ENCODE measurements at places on chromosomes 2 and 18. TPM values are rescaled to one million over a fixed set of nuclear protein-coding genes. Genes with fewer than 3 reads are reported as not detected.

DNA sequence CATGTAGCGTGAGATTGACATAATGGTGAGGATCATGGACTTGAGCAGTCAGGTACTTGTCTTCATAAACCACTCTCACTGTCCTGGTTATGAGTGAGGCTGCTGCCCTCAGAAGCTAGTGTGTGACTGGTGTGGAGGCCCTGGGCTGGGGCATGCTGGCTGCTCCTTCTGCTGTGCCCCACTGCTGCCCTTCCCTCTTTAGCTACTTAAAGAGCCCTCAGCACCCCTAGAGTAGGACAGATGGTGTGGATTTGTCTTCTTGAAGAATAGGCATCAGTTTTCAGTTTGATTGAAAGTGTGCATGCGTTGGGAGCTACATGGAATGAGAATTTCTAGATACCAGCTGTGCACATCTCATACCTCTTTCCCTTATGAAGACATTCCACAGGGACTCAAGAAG is 15.4 kb downstream of the CPLX4 start:
- no peak for DNase-seq

GRCh38 chr2:216688731-216689340 is 6.5 kb downstream of the IGFBP5 start:
- peak; percentile 79 for DNase-seq

GRCh38 chr2:144605231-144605840 is 85.4 kb upstream of the ZEB2 start:
- DNase-seq: no peak

DNA sequence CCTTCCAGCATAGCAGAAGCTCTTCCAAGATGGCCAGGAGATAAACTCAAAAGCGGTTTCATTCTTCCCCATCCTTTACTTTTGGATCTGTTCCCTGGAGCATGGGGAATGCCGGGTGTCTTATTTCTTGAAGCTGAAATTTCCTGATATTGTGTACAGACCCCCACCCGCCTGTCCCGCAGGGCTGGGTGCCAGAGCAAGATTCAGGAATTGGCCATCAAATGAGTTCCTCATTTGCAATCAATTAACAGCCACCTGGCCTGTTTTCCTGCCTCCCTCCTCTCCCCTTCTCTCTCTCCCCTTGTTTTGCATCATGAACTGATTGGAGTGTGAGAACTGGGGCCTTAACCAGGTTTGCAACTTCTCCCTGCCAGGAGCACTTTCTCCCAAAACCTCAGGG is 202.1 kb downstream of the SH3RF3 start:
- DNase-seq: peak; percentile 81

DNA sequence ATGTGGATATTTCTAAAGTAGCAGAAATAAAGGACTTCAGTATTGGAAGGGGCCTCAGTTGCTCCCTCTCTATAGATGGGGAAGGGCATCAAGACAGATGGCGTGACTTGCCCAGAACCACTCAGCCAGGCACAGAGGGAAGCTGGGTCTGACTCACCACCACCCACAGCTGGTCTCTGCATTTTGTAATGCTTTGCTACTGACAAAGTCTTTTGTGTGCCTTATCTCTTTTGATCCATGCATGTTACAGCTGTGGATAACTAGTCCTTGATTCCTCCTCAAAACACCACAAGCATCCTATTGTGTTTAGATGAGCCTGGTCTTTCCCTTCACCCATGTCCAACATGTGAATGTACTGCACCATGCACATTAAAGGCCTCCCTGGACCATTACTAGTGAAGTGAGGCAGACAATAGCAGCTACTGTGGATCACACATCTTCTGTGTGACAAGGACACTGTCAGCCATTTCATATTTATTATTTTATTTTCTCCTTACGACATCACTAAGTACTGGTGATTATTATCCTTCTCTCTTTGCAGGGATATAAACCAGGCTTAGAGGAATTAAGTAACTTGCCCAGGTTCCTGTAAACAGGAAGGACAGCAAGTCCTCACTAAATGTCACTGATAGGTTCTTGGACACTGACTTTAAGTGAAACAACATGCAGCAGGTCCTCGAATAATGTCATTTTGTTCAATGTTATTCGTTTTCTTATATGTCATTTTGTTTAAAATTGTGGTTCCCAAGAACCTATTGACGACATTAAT is 29.6 kb upstream of the IL37 start:
- DNase-seq: no peak

Gene DSC2
- 54.9 TPM for total RNA-seq

GRCh38 chr2:210072922-210073509 is 70.6 kb downstream of the RPE start:
- DNase-seq: peak; percentile 6

Gene UBXN4
- total RNA-seq: 89.9 TPM

GRCh38 chr18:36504928-36505327 is 207.4 kb downstream of the FHOD3 start:
- no peak for DNase-seq

DNA sequence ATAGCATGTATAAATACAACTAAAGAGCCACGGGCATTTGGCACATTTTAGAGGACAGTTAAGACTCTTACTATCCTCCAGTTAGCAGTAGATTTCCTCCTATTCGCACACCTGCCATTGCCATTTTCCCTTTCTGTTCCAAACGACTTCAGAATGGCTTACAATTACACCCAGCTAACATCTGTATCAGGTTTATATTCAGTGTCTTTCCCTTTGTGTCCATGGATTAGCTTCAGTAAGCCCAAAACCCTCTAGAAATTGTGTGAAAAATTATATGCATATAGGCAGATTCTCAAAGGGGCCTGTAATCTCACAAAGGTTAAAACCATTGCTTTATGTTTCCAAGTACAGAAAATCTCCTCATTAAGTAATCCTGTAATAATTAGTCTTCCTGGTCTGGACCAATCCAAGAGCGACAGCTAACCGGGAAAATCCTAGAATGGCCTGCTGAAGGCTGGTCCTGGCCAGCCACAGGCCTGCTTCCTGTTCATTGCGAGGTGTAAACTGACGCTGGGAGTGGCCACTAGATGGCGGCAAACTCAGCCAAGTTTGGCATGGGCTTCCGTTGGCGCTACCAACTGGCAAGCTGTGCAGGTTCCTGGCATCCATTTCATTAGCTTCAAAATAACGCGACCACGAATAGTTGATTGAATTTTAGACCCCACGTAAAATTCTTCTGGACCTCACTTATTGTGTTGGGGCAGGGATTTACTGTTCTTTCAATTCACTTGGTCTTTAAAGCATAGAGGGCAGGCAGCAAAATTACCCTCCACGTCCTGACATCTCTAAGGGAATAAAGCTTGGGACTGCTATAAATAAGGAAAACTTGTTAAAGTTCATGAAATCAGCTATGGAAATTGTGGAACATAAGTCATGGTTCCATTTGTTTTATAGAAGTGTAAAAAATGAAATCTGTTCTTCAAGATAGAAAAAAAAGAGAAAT is 17.1 kb downstream of the ARHGAP25 start:
- DNase-seq: peak; percentile 93

GRCh38 chr2:39486071-39486470 is 49.0 kb upstream of the MAP4K3 start:
- no peak for DNase-seq

- DNase-seq: no peak
Observed at GRCh38 chr2:178891959-178892485, 84.8 kb upstream of the TTN start.

Gene CCDC68
- 5.0 TPM for total RNA-seq

- DNase-seq: peak; percentile 21
Observed at GRCh38 chr2:240685771-240686371, 3.2 kb upstream of the AQP12B start.

Gene CD207
- total RNA-seq: not detected

Gene TWIST2
- total RNA-seq: 21.8 TPM

- no peak for DNase-seq
Observed at GRCh38 chr2:35510636-35511035, 844.9 kb upstream of the CRIM1 start.

Gene KLHL29
- total RNA-seq: 8.4 TPM

Gene DSG2
- total RNA-seq: 15.2 TPM

Gene TACR1
- total RNA-seq: 0.41 TPM

- no peak for DNase-seq
Observed at GRCh38 chr2:136131961-136132824, 14.2 kb upstream of the CXCR4 start.

- DNase-seq: no peak
Observed at GRCh38 chr18:5195656-5196055, 1.4 kb downstream of the AKAIN1 start.

Gene MATN3
- total RNA-seq: 0.41 TPM

DNA sequence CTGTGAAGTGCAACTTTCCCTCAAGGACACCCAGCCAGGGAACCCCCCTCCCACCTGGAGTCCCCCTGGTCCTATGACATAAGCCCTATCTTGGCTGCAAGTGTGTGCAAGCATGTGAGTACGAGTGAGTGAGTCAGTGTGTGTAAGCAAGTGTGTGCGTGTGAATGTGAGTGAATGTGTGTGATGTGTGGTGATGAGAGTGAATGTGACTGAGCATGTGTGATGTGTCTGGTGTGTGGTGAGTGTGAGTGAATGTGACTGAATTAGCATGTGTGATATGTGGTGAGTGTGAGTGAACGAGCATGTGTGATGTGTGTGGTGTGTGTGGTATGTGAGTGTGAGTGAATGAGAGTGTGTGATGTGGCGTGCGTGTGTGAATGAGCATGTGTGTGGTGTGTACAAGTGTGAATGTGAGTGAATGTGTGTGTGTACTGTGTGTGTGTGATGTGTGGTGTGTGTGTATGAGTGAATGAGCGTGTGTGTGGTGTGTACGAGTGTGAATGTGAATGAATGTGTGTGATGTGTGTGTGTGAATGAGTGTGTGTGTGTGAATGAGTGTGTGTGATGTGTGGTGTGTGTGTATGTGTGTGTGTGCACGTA is 68.8 kb upstream of the SMAD7 start:
- DNase-seq: no peak

- no peak for DNase-seq
Observed at GRCh38 chr18:47679864-47680263, 250.6 kb downstream of the SMAD2 start.

GRCh38 chr18:3468833-3469232 is 18.9 kb downstream of the TGIF1 start:
- DNase-seq: no peak

Gene TRIP12
- total RNA-seq: 241 TPM

DNA sequence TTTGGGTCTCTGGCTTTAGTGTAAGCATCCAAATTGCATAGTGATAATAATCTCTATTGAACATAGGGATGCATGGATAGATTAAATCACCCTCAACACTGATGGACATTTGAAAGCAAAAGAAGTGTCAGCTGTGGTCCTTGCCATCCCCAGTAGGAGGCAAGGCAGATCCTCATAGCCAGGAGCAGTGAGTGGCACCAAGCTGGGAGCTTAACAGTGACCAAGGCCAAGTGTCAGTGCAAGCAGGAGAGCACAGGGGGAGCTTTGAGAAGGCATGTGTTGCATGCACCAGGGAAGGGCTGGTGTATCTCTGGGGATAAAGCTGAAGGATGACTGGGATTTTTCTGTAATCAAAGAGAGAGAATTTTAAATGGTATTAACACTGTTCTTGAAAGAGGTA is 14.7 kb downstream of the SLC14A1 start:
- no peak for DNase-seq

Gene ERLEC1
- 99.2 TPM for total RNA-seq

GRCh38 chr2:70173520-70173919 is 17.3 kb downstream of the C2orf42 start:
- no peak for DNase-seq

- DNase-seq: no peak
Observed at GRCh38 chr2:106800976-106801655, 84.9 kb downstream of the ST6GAL2 start.

- peak; percentile 33 for DNase-seq
Observed at GRCh38 chr2:49582946-49583345, 428.6 kb upstream of the FSHR start.

DNA sequence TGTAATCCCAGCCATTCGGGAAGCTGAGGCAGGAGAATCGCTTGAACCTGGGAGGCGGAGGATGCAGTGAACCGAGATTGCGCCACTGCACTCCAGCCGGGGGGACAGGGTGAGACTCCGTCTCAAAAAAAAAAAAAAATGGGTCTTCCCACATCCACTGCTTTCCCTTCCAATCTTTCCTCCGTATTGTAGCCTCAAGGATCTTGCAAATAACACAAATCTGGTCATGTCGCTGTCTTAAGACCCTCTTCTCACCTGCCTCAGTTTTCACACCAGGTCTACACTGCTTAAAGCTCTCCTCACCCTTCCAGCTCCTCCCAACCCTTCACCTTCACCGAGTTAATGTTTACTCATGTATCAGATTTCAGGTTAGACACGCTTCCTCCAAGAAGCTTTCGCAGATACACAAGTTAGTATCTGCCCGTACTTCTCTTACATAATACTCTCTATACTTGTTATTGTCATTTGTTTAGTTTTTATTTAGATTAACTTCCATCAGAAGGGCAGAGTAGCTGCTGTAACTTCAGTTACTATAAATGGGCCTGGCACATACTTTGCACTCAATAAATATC is 1.5 kb downstream of the IER3IP1 start:
- DNase-seq: peak; percentile 15

DNA sequence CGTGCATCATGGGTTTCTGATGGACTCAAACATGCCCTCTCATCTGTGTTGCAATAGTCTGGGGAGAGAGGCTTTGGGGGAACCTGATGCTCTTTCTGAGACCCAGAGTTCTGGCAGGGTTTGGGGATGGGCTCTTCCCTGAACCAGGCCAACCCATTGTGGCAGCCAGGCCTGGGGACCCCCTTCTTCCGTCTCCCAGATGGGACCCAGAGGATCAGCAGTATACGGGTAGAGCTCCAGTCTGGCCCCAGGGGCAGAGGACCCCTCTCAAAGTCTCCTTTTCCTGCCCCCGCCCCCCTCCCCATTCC is 333.7 kb downstream of the DYSF start:
- no peak for DNase-seq

- no peak for DNase-seq
Observed at GRCh38 chr2:219120082-219120481, 40.5 kb downstream of the NHEJ1 start.

GRCh38 chr2:237873421-237873831 is 14.0 kb downstream of the RAMP1 start:
- peak; percentile 67 for DNase-seq

Gene NGEF
- total RNA-seq: 2.7 TPM

DNA sequence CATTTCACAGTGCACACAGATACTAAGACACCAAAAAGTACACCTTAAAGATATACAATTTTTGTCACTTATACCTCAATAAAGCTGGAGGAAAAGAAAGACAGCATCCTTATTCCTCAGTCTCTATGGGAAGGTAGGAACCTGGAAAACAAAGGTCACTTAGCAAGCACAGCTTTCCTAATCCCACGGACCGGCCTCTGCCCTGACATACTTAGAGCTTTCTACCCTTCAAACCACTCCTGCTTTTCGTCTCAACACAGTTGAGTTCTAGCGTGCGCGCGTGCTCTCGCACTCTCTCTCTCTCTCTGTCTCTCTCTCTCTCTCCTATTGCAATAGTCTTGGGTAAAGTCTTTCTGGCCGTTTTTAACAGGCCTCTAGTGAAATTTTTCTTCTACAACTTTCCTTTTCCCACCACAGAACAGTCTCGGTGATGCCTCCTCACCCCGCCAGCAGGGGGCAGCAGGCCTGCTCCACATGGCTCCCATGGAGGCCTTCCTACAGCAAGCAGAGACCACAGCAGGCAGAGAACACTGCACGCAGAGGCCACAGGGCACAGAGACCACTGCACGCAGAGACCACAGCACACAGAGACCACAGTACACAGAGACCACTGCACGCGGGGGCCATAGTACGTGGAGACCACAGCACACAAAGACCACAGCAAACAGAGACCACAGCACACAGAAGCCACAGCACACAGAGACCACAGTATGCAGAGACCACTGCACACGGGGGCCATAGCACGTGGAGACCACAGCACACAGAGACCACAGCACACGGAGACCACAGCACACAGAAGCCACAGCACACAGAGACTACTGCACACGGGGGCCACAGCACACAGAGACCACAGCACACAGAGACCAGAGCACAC is 106.9 kb downstream of the FBXO15 start:
- DNase-seq: peak; percentile 17

Measured in tongue (tissue), 3 donors.